ENCODE measurements at places on chromosomes 7 and 10. TPM values are rescaled to one million over a fixed set of nuclear protein-coding genes. Genes with fewer than 3 reads are reported as not detected.

- no peak for DNase-seq
These were observed 158.0 kb upstream of the KLF6 start for GRCh38 chr10:3942937-3943489.

The CLDN3 gene
- 21.1 TPM for total RNA-seq

DNA sequence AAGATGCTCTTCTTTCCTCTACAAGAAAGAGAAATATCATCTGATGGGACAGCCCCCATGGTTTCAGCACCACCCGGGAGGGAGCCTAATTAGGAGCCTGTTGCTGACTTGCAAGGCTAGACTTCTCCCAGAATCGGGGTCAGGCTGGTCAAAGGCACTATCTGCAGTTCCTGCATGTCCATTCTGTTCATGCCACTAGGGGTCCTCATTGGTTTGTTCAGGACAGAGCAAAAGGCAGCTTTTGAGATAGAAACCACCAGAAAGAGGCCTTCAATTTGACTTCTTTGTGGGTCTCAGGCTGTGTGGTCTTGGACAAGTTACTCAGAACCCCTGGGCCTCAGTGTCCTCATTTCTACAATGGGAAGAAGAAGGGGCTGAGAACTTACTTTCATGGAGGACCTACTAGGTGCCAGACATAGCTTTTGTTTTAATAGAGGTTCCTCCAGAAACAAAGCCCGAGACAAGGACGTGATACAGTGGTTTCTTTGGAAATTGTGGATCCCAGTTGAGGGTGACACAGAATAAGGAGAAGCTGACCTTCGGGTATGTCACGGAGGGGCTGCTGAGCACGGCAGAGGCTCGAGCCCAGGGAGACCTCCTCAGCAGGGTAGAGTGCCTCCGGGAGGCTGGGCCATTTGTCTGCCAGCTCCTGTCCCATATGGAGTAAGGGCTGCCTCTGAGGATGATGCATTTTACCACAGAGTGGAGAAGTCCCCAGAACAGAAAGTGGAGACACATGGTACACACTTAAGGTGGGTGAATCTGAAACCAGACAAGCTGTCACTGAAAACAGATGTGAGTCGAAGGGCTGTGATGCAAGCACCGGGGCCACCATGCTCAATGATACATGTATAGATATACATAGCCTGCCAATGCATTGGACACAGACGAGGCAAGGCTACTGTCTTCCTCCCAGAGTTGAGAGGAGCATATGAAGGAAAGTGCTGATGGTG, 33.1 kb upstream of the NEUROD6 start:
- DNase-seq = no peak

- no peak for DNase-seq
These were observed 27.6 kb downstream of the SEMA3C start for GRCh38 chr7:80891259-80891544.

DNA sequence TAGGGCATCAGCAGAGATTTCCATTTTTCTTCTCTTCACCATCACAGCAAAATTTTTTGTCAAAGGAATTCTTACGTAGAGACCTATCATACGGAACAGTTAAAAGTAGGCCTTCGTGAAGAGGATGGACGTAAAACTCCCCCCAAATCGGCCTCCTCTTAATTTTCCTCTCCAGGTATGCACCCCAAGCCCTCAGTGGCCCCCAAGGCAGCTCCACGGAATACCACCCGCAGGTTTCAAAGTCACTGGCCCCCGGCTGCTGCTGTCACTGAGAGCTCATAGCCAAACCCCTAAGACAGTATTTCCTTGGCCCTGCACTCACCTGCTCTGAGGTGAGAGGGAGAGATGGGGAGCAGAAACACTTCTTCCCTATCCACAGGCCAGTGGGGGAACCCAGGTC, 8.8 kb downstream of the PODXL start:
- DNase-seq = no peak

The TSPAN33 gene
- 29.3 TPM for total RNA-seq

GRCh38 chr7:20241911-20242261, 24.7 kb upstream of the MACC1 start:
- DNase-seq = no peak

DNA sequence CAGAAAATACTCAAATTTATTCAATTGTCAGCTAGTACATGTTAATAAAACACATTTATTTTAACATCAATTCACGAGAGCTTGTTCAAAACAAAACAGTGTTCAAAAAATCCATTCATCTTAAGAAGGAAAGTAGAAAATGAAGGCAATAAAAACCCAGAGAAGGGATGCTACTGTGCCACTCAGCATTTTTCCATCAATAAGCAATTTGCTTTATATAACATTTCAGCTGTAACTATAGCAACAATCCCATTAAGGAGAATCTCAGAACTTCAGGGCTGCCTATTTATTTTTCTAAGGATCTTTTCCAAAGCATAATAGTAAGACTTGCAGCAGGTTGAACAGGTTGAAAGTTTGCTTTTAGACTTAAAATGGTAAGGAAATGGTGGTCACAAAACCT, 190.5 kb downstream of the PCLO start:
- DNase-seq = no peak
